ENCODE measurements at places on chromosomes 3 and 15.
A peak's percentile ranks its signal among the peaks of the same experiment; 100 is the strongest.

- no peak for DNase-seq
Measured at GRCh38 chr15:89775815-89776214, 317 bp upstream of the MESP2 start.

DNA sequence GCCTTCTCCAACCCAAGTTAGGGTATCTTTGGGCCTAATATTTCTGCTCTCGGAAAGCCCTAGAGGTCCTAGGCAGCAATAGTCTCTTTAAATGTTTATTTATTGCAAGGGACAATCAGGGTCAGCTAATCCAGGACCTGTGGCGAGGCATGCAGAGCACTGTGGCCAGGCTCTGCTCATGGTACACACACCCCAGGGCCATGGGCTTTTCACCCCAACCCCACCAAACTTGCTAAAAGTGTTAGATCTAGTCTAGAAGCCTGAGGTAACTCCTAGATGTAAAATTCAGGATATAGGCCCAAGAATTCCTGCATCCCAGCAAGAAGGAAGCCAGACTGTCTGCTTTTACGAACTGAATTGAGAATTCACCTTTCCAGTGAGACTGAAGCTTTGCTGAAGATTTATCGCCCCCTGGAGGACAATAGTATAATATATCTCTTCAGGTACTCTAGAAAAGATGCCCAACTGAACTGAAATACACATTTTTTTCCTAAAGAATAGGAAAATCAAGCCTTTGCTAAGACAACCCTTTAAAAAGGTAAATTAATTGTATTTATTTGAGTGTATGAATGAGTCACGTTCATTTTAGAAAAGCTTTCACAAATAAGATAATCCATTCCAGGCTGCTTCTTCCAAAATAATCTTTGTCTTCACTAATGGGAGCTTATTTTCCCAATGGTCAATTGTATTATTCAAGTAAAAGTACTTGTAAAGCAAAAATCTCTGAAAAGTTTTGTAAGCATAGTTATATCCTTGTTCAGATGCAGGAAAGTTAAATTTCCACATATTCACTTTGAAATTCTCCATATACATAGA, 89.8 kb downstream of the LRRC3B start:
- DNase-seq = peak; percentile 3

- DNase-seq = no peak
Measured at GRCh38 chr3:12808587-12808986, 12.1 kb downstream of the CAND2 start.

DNA sequence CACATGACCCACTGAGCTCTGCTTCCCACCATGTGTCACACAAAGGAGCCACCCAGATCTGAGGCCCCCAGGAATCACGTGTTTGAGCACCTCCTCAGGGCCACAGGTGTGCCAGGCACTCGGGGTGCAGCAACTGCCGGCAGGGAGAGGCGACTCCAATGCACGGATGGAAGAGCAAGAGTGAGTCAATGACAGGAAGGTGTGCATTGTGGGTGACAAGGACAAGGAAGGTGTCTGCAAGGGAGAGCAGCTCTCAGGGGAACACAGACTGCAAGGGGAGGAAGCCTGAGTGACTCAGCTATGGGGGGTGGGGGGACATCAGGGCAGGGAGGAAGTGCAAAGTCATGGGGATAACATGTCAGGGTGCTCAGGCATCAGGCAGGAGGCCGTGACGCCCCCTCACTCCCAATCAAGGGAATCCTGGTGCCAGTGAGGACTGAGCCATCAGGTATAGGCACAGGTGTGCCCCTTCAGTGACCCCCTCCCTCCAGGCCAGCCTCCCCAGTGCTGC, 67.4 kb downstream of the NUP210 start:
- DNase-seq = peak; percentile 10

All from dermis microvascular lymphatic vessel endothelial cell (primary cell).